ENCODE measurements at places on chromosomes 2 and 18.
A peak's percentile ranks its signal among the peaks of the same experiment; 100 is the strongest.

- no peak for DNase-seq
Measured at GRCh38 chr18:43680096-43680495, 402.8 kb upstream of the SYT4 start.

- no peak for DNase-seq
Measured at GRCh38 chr2:197281421-197281820, 29.2 kb downstream of the ANKRD44 start.

- DNase-seq = no peak
Measured at GRCh38 chr2:20212459-20212870, 12.5 kb downstream of the SDC1 start.

- DNase-seq = no peak
Measured at GRCh38 chr2:135931776-135932443, 53.5 kb downstream of the DARS1 start.

- DNase-seq = peak; percentile 13
Measured at GRCh38 chr2:157897106-157897971, 21.2 kb upstream of the ACVR1 start.

- DNase-seq = no peak
Measured at GRCh38 chr2:137888845-137889244, 75.4 kb upstream of the HNMT start.

GRCh38 chr2:160522951-160523710 is 29.5 kb upstream of the RBMS1 start:
- DNase-seq = no peak

GRCh38 chr2:235936493-235936892 is 231.7 kb downstream of the GBX2 start:
- DNase-seq = no peak

DNA sequence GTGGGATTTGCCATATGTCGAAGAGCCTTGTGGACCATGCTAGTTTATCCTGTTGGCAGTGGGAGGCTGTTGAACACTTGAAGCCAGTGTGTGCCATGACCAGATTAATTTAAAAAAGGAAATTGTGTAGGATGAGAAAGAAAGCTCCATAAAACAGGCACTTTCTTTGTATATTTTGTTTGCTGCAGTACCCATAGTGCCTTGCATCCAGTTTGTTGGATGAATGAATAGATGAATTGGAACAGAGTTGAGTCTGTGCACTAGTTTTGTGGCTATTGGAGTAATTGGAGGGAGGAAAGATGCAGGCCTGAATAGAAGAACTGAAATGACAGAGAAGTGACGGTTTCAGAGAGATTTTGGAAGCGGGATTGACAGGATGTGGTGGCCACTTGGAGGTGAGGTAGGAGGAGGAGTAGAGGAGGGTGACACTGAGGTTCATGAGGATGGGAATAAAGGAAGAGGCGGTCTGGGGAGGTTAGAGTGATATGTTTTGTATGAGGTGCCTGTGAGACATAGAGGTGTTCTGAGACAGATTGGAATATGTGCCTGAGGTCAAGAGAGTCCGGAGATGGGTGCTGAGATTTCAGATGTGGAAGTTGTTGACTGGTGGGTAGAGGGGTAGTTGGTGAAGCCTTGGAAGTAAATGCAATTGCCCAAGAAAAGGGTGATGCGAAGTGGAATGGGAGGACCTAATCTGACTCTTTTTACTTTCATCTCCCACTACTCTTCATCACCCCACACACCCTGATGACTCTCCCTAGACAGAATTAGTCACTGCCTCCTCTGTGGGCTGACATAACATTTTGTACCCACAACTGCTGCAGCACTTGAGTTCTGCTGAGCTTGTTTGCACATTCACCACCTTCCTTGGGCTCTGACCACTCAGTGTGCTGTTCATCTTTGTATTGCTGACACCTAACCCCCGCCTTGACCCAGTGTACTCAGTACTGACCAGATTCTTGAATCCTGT is 5.1 kb downstream of the DGUOK start:
- DNase-seq = no peak

DNA sequence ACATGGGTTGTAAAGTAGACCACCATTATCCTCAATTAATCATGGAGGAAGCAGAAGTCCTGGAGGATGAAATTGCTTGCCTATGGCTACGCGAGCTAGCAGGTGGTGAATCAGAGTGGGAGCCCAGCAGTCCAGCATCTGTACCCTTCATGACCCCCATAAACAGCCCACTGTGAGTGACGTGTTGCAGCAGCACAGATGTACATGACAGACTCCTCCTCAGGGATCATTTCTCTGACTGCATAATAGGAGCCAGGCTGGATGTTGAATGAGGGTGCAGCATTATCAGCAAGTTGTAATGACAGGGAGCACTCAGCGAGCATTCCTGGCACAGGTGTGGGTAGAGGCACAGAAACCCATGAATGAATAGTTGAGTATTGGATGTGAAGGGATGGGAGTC is 339.3 kb downstream of the MYCN start:
- DNase-seq = no peak

DNA sequence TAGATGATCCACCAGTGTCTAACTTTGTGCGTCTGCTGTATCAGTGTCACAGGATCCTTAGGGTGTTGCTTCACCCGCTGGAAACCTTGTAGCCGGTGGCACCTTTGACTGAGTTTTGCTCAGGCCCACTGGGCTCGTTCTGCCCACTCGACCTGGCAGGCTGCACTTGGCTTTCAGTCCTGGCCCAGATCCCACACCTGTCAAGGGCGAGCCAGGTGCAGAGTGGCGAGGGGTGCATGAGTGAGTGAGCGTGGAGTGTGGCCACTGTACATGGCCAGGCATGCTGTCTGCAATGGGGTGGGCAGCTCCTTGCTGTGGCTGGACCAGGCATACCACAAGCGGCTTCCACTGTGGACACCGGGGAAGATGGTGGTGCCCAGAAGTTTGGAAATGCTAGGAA is 179.0 kb downstream of the FAM210A start:
- no peak for DNase-seq

GRCh38 chr2:226483143-226483542 is 316.5 kb downstream of the IRS1 start:
- no peak for DNase-seq

DNA sequence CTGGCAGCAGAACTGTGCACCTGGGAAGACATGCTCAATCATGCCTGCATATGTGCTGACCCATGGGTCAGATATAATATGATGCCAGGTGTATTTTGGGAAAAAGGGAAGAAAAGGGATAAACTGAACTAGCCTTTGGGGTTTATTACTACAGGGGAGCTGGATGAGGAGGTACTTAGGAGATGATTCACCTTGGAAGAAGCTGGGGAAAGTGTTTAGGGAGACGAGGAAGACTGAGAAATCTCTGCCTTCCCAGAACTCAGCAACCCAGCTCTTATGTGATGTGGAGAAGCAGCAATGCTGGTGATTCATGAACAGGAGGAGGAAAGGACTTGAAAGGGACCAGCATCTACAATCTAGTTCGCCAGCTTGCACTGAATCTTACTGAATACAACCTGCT is 110.2 kb downstream of the BARD1 start:
- no peak for DNase-seq

GRCh38 chr2:239307921-239308613 is 92.8 kb downstream of the HDAC4 start:
- DNase-seq = no peak

- no peak for DNase-seq
Measured at GRCh38 chr2:201674794-201675193, 23.6 kb downstream of the MPP4 start.

DNA sequence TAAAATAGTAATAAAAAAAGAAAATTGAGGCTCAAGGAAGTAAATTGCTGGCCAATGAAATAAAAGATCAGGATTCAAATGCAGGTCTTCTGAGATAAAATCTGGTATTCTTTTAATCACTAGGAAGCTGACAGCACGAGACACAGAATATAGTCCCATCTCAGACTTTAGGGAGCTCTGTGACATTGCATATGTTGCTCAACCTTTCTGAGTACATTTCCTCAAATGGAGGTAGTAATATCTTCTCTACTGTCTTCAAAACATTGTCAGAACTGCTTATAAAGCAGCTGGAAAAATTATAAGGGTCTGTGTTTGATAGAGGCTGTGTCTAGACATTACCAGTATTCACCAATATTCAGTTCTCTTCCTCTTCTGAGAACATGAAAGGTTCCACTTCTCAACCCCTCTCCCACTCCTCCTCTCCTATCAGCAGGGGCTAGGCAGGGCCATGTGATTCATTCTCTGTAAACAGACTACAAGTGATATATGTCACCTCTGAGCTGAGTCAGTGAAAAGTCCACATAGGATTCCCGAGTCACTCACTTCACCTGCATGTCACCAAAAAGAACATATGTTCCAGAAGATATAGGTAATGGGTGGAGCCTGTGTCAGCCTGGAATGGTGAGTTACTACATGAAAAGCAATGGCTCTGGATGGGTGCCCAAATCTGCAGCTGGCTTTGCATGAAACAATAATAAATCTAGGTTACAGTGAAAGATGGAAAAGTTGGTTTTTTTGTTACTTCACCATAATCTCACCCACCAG is 7.1 kb downstream of the KCNE4 start:
- no peak for DNase-seq

DNA sequence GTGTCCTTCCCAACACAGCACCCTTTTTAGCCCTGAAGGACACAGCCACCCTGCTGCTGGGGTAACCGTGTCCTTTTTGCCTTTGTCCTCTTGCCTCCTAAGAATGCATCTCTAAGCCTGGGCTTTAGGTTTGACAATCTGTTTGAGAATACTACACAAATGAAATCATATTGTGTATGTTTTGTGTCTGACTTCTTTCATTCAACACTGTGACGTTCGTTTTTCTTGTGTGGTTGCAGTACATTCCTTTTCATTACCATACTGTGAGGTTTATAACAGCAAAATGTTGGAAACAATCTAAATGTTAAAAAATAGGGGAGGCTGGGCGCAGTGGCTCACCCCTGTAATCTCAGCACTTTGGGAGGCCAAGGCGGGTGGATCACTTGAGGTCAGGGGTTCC is 11.2 kb downstream of the ASPRV1 start:
- DNase-seq = no peak

- DNase-seq = no peak
Measured at GRCh38 chr18:23553887-23554286, 32.4 kb downstream of the NPC1 start.

DNA sequence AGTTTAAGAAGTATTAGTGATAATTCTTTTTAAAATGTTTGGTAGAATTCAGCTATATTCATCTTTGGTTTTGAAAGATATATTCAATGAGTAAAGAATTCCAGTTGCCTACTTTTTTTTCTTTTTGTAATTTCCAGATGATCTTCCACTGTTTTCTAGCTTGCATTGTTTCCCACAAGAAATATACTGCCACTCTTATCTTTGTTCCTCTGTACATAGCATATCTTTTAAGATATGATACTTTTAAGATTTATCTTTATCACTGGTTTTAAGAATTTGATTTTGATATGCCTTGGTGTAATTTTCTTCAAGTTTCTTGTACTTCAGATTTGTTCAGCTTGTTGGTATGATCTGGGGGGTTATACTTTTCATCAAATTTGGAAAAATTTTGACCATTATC is 374.4 kb downstream of the PLCL1 start:
- DNase-seq = no peak

DNA sequence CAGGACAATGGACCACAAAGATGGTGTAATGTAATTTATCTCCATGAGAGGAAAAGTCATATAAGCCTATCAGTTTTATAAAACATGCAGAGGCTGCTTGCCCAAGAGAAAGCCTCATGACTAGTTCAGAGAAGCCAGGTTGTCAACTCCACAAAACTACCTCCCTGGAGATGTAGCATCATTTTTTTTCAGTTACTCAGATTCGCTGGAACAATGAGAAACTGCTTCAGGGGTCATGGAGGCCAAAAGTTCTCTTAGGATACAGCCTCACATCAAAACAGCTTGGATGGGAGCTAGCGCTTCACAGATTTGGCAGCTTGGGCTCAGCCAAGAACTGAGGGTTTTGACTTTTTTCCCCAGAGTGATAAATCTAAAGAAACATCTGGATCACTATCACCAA is 263.5 kb downstream of the INSIG2 start:
- no peak for DNase-seq

- DNase-seq = no peak
Measured at GRCh38 chr18:12278741-12279682, 24.9 kb downstream of the CIDEA start.

- no peak for DNase-seq
Measured at GRCh38 chr2:2580341-2580740, 249.3 kb upstream of the MYT1L start.

DNA sequence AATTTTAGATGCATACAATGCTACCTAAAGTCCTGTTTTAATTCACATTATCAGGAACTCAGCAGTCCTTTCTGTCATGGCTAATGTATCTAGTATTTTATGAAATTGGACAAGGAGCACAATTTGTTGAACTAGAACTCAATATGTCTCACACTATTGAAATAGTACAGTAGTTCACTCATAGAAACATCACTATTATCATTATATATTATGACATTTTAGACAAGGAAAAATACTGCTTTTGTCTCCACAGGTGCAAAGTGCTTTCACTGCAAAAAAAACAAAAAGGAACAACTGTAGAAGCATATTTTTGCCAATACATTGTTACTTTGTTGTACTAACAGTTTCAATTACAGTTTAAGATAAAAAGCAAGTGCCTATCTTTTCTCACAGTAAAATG is 419.2 kb upstream of the CDH19 start:
- DNase-seq = no peak

GRCh38 chr2:13676269-13676668 is 956.2 kb upstream of the LRATD1 start:
- no peak for DNase-seq

- no peak for DNase-seq
Measured at GRCh38 chr2:23776021-23776420, 150.9 kb downstream of the ATAD2B start.

DNA sequence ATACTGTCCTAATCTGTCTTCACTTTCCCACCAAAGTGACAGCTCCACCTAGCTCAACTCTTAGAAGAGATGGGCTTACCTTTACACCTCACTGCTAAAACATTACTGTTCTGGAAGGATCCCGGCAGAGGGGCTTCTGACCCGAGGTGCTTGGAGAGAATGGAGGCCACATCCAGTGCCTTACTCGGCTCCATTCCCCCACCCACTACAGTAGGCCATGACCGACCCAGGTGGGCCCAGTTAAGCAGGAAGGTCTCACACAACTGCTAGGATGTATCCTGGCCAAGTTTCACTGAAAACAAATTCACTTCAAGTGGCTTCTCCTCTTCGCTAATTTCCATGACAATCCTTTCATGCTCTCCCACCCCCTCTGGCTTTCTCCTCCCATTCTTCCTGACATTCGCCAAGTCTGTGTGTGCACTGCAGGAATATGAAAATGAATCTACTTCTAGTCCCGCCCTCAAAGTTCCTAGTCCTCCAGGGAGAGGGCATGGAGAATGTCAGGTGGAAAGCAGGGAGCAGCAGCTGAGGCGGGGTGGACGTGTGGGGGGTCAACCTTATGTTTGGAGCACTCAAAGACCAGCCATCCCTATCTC is 11.8 kb downstream of the WIPF1 start:
- DNase-seq = no peak

- no peak for DNase-seq
Measured at GRCh38 chr18:76476665-76477561, 18.1 kb downstream of the ZNF516 start.

- no peak for DNase-seq
Measured at GRCh38 chr2:157838442-157839161, 37.5 kb downstream of the ACVR1 start.

Data from CD4-positive, alpha-beta T cell (primary cell).